Anterior cingulate cortex (tissue), 58 donors: ENCODE measurements at places on chromosomes 11 and 22.

GRCh38 chr22:49995361-49996118 lies 17.0 kb downstream of the IL17REL start:
- DNase-seq = no peak

- DNase-seq = no peak
Measured at GRCh38 chr11:59783632-59784090, 26.9 kb downstream of the MRPL16 start.

- no peak for DNase-seq
Measured at GRCh38 chr11:61598886-61599868, 18.3 kb upstream of the SYT7 start.

GRCh38 chr11:112613051-112613972 lies 347.9 kb upstream of the NCAM1 start:
- peak; percentile 17 for DNase-seq

DNA sequence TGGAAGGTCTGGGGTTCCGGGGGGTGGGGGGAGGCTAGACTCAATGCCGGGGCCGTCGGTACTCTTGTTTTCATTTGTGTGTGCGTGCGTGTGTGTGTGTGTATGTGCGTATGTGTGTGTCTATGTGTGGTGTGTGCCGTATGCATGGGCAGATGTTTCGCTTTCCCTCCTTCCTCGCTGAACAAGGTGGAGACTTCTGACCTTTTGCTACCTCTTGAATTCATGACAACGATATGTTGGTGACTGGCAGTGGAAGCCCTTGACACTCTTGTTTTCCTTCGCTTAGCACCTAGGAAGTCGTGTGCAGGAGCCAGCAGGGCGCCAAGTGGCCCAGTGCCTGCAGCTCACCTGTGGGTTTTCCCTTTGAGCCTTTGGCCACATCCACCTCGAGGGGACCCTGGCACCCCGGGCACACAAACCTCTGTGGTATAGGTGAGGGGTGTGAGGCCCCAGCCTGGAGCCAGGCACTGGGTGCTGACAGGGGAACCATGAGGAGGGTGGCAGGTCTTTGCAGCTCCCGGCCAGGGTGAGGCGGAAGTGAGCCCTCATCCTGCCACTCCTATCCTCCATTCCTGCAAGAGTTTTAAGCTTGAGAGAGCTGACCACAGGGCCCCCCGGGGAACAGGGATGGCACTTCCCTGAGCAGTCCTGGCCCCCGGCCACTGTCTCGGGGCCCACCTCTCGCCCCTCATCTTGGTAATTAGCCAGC lies 19.3 kb upstream of the TMEM191C start:
- no peak for DNase-seq

- no peak for DNase-seq
Measured at GRCh38 chr11:1084561-1085439, 10.1 kb downstream of the MUC2 start.

- no peak for DNase-seq
Measured at GRCh38 chr22:38618258-38618657, 37.9 kb downstream of the FAM227A start.

DNA sequence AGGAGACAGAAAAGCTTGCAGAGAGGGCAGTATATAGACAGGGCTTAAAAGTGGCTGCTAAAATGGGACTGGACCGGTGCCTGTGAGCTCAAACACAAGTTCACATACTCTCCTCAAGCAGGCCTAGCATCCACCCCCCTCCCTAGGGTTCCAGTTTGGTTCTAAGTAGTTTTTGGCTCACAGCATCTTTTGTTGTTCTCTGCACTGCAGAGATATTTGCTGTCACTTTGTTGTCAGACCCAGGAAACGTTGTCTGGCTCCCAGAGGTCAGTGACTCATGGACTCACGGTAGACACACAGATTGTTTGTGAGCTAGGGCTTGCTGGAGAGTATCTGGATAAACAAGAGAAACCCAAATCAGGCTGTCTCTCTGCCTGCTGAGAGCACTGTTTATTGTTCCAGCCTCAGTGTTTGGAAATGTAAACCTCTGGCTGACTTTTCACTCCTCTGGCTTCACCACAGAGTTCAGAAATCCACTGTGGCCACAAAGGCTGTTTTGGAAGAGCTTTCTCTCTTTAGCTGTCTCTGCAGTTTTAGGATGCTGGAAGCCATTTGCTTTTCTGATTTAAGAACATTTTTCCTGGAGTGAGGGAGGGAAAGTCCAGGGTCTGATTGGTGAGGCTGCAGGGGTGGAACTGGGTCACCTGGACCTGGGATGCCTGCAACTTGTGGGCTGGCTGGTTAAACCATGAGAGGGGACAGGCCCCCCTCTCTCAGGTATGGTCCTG lies 303.7 kb upstream of the PLET1 start:
- DNase-seq = no peak

- no peak for DNase-seq
Measured at GRCh38 chr11:7160814-7161489, 72.2 kb downstream of the RBMXL2 start.

DNA sequence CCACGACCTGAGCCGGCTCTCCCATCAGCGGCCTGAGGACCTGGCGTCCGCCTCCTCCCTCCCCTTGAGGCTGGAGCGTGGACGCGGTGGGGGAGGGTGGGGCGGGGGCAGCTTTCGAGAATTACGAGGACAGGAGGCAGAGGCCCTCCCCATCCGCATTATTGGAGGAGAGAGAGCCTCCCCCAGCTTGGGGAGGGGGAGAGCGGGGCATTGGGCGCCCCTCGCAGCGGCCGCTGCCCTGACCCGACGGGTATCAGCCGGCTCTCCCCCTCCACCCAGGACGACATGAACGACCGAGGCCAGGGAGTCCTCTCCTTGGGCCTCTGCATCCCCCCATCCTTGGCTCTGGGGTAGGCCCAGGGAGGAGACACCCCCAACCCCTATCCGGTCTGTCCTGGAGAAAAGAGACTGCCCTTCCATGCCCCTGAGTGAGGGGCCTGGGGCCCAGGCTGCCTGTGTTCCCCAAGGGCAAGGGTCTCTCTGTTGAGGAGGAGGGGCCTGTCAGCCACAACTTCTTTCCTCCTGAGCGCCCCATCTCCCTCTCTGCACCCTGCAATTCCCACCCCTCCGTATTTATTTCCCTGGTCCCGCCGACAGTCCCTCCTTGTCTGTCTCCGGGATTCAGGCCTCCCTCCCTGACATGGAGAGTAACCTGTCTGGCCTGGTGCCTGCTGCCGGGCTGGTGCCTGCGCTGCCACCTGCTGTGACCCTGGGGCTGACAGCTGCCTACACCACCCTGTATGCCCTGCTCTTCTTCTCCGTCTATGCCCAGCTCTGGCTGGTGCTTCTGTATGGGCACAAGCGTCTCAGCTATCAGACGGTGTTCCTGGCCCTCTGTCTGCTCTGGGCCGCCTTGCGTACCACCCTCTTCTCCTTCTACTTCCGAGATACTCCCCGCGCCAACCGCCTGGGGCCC lies 495 bp downstream of the GPR137 start:
- no peak for DNase-seq

- DNase-seq = no peak
Measured at GRCh38 chr11:75472081-75472732, 39.2 kb upstream of the KLHL35 start.

DNA sequence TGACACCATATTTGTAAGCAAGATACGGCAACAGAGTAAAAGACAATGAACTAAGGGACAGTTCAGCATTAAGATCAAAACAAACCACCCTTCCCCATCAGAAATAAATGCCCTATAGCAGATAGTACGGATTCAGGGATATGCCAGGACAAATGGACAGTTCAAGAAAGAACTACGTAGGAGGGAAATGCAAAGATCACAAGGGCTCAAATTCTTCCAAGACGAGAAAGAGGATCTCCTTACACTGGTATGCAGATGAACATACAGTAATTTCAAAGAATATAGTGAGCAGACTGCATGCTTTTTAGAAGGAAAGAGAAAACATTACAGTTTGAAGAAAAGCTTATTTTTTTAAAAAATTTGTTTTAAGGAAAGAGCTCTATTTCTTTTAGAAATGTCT lies 124.7 kb upstream of the APOA1 start:
- DNase-seq = no peak

DNA sequence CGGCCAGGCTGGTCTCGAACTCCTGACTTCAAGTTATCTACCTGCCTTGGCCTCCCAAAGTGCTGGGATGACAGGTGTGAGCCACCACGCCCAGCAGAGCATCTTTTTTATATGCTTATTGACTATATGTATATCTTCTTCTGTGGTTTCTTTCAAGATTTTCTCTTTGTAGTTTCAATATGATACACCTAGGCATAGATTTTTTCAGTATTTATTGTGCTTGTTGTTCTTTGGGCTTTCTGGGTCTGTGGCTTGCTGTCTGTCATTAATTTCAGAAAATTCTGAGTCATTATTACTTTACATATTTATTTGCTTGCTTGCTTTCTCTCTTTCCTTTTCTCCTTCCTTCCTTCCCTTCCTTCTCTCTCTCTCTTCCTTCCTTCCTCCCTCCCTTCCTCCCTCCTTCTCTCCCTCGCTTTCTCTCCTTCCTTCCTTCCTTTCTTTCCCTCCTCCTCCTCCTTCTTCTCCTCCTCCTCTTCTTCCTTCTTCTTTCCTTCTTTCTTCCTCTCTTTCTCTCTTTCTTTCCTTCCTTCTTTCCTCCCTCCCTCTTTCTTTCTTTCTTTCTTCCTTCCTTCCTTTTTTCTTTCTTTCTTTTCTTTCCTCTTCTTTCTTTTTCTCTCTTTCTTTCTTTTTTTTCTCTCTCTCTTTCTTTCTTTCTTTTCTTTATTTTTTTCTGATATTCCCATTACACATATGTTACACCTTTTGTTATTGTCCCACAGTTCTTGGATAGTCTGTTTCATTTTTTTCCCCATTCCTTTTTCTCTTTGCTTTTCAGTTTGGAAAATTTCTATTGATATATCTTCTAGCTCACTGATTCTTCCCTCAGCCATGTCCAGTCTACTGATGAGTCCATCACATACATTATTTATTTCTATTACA lies 10.9 kb upstream of the DCHS1 start:
- no peak for DNase-seq

DNA sequence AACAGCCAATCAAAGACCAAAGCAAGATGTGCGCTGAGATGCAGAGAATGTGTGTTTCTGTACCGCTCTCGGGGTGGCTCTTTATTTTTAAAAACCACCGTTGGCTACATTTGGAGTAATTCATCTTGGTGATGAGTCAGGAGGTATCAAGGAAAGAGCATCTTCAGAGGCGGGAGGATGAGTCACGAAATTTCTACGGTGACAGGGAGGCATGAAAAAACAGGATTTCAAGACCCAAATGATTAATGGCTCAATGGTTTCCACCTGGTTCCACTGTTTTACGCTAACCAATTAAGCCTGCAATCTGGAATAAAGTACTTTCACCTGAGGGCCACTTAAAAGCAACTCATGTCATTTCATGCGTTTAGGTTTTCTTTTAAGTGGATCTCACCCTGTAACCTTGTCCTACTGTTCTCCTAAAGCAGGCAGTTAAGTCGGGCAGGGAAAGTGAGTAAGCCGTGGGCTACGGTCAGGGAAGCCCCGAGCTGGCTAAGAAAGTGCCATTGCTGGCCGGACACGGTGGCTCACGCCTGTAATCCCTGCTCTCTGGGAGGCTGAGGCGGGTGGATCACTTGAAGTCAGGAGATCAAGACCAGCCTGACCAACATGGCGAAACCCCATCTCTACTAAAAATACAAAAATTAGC lies 74.6 kb downstream of the CELSR1 start:
- no peak for DNase-seq

DNA sequence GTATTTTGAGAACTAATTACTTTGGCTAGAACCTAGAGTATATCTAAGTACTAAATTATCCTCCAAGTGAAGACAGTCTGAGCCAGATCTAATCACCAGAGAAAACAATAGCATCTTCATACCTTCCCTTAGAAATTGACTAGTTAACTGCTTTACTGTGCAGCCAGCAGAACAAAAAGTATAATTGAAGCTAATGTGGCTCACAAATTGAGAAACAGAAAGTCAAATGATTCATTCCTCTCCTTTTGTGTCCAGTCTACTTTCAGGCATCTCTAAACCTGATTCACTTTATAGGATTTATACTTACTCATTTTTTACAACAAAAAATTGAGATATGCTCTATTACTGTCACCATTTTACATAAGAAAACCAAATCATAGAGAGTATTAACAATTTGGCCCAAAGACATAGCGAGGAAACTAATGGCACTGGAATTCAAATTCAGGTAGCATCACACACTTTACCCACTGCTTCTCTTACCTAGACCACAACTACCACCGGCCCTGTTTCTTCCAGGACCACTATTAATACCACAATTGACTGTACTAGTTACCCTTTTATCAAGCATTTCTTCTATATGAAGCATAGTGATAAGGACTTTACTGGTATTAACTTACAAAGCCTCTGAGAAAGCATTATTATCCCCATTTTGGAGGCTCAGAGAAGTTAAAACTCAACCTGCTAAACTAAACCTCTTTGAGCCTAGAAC lies 1402.6 kb upstream of the TENM4 start:
- no peak for DNase-seq

DNA sequence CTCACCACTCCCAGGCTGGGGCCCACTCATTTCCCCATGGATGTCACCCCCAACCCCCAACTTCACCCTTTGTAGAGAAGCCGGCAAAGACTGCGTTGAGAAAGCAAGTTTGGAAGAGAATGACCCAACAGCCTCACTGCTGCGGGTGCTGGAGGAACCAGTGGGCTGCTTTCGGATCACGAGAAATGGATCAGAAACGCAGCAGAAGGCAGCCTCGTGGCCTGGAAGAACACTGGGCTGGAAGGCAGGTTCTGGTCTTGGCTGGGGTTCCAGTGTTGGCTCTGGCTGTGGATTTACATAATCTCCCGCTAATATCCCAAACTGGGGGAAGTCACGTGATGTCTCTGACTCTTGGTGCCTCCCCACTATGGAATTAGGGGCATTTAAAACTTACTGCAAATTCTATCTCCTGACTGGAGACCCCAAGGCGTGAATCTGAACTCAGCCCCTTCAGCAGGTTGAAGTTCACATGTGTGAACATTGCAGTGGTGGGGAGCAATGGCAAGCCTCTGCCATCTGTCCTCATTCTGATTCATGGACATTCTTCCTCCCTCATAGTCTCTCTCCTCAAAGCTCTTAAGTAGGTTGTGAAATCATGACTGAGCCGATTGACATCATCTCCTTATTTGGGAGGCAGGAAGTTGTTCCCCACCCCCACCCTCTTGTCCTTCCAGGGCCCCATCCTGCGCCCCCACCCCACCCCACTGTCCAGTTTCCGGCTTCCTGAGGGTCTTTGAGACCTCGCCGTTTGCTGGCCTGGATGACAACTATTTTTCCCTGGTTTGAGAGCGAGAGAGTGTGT lies 37.0 kb upstream of the TIMP3 start:
- no peak for DNase-seq

DNA sequence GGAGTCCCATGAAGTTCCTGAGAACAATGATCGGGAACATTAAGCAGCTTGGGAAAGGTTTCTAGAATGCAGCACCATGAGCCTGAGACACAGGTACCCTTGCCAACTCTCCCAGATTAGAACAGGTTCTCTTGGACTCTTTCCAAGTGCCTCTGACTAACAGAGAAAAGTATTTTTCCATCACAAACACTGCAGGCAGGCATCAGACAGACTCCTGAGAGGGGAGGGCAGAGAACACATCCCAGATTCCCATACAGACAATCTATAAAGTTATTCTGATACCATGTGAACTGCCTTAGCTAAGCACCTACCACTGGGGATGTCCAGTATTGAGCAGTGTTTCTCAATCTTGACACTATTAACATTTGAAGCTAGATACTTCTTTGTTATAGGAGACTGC lies 27.3 kb downstream of the SERGEF start:
- DNase-seq = no peak

GRCh38 chr11:82701847-82702520 lies 31.7 kb downstream of the FAM181B start:
- DNase-seq = no peak

- peak; percentile 58 for DNase-seq
Measured at GRCh38 chr11:64251016-64251752, at the start of gene PLCB3. Gene PLCB3, plus strand, starts transcription at chr11:64251530. Its CDS starts 120 bp downstream, at chr11:64251650.

GRCh38 chr11:134951305-134951700 lies 539.3 kb upstream of the B3GAT1 start:
- DNase-seq = no peak

GRCh38 chr11:85377901-85378300 lies 249.2 kb downstream of the DLG2 start:
- DNase-seq = no peak
